ENCODE measurements at places on chromosomes 3 and 15.

DNA sequence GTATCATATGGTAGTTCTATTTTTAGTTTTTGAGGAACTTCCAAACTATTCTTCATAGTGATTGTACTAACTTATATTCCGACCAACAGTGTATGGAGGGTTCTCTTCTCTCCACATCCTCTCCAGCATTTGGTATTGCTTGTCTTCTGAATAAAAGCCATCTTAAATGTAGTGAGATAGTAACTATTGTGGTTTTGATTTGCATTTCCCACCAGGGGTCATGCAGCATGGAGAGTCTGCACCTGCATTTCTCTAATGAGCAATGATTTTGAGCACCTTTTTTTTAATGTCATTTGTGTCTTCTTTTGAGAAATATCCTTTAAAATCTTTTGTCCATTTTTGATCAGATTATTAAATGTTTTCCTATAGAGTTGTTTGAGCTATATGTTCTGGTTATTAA lies 718.5 kb downstream of the ZBBX start:
- DNase-seq: no peak

DNA sequence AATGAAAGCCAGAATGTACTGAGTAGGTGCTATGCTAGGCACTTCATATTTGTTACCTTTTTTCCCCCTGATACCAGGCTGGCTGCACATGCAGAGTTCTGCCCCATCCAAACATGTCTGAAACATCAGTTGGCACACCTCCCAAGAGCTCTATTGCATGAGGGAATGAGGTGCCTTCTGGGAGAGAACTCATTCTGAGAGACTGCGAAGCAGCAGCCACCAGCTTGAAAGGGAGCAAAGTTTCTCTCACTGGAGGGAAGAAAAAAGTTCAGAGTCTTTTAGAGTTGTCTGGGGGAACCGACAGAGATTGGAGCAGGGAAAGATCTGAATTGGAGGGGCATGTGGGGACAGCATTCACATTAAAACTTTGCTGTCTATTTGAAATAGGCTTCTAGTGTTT lies 84.1 kb downstream of the AGBL1 start:
- DNase-seq: no peak

DNA sequence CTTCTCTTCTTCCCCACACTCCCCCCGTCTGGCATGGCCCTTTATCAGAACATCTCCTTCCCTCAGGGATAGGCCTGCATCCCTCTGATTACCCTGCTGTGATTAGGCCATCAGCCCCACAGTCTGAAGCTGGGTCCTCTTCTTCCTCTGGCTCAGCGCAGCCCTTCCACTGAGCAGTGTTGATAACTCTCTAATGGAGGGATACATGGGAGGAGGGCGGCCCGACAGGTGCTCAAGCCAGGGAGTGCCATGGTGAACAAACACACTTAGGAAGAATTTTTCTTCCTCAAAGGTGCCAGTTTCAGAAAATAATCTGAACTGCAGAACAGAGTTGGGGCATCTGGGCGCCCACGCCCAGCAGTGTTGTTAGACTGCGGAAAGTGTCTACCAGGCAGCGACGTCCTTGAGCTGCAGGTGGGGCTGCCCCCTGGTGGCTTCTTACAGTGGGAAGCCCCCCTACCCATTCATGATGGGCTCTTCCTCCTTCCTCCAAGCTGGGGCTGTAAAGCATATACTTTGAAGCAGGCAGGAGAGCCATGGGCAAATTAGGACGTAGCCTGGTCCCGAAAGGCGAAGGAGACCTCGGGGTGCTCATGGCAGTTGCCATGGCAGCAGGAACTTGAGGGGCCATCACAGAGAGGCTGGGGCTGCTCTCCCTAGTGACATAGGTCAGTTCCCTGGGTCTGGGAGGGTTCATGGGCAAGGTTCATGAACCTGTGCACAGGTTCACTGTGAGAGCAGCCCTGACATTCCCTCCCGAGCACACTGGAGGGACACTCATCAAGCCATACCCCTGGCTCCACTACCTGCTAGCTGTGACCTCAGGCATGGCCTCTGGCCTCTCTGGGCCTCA lies 33.2 kb upstream of the NR2C2 start:
- DNase-seq: no peak

GRCh38 chr3:114872050-114872449 lies 275.0 kb downstream of the ZBTB20 start:
- no peak for DNase-seq

GRCh38 chr3:101725194-101725889 lies 928 bp downstream of the CEP97 start:
- peak; percentile 36 for DNase-seq

GRCh38 chr15:88238618-88239430 lies 17.7 kb downstream of the NTRK3 start:
- no peak for DNase-seq

GRCh38 chr15:94480289-94480834 lies 249.0 kb downstream of the MCTP2 start:
- no peak for DNase-seq

- no peak for DNase-seq
Observed at GRCh38 chr3:55270976-55271375, 216.1 kb downstream of the WNT5A start.

- no peak for DNase-seq
Observed at GRCh38 chr15:69653846-69654245, 201.2 kb downstream of the RPLP1 start.

- no peak for DNase-seq
Observed at GRCh38 chr15:34721802-34722438, 32.9 kb downstream of the GJD2 start.

DNA sequence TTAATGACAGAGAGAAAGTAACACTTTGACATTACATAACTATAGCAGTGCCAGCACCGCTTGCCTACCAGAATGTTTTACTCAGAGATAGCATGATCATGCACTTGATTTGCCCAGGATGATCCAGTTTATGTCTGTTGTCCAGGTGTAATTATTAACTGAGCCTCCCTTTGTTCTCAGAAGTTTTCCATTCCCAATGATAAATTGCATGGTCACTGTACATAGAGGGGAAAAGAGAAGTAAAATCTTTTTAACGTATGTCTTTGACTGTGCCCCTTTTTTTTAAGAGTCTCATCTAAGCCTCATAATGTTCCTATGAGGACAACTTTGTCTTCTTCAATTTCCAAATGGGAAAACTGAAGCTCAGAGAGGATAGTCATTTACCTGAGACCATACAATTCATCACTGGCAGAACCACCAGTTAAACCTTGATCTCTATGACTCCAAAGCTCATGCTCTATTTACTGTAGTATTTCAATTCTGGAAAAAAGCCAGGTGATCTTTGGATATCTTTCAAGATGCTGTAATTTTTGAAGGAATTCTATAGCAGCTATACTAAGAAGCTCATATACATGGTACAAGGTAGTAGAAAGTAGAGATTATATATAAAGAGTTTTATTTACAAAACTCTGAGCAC lies 25.1 kb downstream of the C3orf85 start:
- no peak for DNase-seq

GRCh38 chr3:155944081-155944480 lies 73.6 kb downstream of the GMPS start:
- DNase-seq: no peak

GRCh38 chr3:184570489-184570888 lies 8.9 kb downstream of the EPHB3 start:
- DNase-seq: no peak

DNA sequence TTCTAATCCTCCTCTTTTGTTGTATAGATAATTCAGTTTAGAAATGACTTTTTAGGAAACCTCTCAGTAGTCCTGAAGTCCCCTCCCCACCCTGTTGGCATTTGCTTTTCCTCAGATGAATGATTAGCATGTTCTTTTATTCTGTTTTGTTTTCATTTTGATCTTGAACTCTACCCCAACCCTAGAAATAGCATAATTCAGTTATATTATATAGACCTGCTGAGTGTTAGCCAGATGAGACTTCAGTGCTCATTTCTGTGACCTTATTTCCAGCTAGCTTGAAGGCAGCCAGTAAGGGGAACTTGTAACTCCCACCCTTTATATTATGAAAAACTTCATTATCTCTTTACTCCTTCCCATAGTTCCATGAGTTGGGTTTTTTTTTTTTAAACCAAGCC lies 41.2 kb downstream of the SNRK start:
- no peak for DNase-seq

DNA sequence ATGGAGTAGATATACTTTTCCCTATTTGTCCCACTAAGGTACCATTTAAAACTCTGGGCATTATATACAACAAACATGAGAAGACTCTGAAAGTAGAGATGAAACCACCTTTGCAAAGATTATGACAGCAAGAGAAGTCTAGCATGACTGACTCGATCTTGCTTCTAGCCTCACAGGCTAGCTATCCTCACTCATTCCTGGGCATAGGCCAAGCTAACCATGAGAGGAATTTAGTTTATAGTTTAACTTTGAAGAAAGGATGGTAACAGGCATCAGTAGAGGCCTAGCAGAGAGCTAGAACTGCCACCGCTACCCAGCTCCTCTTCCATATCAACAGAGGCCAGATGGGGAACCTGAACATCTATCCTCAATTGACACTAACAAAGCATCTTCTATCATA lies 63.5 kb upstream of the FSIP1 start:
- DNase-seq: no peak

GRCh38 chr15:41691471-41691870 lies 31.3 kb downstream of the MGA start:
- no peak for DNase-seq

DNA sequence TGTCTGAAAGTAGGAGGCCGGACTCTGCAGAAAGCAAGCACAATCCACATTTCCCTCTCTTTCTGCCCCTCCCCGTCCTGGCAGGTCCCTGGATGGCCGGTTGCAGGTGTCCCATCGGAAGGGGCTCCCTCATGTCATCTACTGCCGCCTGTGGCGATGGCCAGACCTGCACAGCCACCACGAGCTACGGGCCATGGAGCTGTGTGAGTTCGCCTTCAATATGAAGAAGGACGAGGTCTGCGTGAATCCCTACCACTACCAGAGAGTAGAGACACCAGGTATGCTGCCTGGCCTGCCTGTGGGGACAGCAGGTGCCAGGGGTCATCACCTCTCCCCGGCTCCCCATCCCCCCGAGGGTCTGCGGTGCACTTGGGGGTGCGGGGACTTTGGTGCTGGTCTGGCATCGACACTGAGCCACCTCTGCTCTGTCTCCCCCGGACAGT lies 89.6 kb downstream of the AAGAB start:
- DNase-seq: no peak

- DNase-seq: no peak
Observed at GRCh38 chr3:186976837-186977750, 46.8 kb downstream of the ST6GAL1 start.

- DNase-seq: no peak
Observed at GRCh38 chr3:188095431-188095830, 58.5 kb upstream of the LPP start.

DNA sequence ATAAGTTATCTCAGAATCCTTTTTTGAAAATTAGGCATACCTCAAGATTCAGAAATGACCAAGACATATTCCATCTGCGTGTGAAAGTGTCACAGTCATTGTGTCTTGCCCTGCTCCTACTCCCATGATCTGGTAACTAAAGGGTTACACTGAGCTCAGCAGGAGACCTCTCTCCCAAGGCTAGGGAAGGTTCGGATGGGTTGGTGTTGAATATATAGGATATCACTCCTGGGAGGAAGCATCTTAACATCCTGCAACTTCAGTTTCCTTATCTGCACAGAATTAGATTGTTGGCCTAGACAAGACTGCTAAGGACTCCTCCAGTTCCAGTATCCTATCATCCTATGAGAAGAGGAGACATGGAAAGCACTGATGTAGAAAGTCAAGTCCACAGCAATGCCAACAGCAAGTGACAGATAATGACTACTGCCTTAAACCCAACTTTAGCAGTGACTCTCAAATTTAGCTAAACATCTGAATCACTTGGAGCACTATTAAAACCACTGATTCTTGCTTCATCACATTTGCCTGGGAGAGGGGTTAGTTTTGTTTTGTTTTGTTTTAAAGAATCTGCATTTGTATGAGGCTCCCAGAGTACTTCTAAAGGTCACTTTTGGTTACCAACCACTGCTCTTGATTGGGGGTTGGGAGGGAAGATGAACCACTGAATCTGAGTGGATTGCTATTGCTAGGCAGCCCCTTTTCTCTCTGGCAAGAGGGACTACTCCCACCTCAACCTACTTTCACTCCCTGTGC lies 9.7 kb downstream of the ADAMTS9 start:
- no peak for DNase-seq

DNA sequence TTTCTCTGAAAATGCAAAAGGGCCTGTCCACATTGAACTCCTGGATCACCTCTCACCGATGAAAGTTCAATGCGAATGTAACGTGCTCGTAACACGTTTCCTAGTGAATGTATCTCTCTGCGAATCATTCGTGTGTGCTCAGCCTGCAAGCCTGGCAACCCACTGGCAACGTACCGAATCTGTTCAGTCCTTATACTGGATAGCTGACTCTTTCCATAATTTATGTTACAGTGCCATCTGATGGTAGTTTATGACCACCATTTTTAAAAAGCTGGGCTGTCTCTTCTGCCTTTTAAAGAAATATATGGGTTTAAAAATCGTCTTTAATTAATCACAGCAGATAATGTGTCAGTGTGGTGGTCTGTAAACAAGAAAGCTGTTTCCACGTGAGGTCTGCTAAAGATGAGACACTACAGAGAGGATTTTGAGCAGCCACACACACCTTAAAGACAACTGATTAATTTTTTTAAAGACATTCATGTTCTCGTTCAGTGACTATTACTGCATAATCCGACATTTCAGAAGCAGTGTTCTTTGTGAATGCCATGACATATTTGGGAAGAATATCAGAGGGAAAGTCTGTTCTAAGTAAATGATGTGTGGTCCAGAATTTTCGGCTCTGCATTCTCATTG lies 69.4 kb upstream of the FOXP1 start:
- peak; percentile 69 for DNase-seq

GRCh38 chr3:132758740-132759139 lies 36.5 kb upstream of the NPHP3 start:
- no peak for DNase-seq

DNA sequence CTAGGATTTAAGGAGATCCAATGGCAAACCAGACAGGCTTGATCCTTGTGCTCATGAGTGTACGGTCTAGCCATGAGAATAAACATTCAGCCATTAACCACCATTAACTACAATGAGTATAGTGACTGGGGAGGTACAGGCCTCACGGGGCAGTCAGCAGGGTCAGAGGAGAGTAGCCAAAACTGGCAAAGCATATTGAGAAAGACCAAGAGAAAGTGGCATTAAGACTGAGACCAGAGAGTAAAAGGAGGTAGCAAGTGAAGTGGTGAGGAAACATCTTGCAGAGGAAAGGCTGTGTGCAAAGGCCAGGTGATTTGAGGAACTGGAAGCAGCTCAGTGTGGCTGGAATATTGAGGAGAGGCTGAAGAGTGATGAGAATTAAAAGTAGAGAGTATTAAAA lies 407.2 kb upstream of the LMCD1 start:
- no peak for DNase-seq

DNA sequence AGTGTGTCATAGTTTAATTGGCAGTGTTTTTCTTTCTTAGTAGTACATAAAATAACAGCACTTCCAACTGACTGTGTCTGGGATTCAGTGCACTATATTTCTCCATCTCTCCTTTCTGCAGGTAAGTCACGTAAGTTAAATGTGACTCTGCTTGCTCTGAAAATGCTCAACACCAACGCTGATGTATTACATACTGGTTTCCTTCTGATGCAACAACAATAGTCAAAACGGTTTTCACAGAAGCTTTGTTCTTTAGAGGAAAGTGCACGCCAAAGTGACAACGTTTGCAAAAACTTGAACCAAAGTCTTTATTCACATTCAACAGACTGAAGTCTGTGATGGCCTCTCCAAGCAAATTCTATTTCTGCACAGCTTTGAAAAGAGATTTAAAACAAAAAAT lies 707.1 kb upstream of the CFAP20DC start:
- no peak for DNase-seq
